NCI-H187 (cell line): ENCODE measurements at places on chromosomes 3 and 15.

DNA sequence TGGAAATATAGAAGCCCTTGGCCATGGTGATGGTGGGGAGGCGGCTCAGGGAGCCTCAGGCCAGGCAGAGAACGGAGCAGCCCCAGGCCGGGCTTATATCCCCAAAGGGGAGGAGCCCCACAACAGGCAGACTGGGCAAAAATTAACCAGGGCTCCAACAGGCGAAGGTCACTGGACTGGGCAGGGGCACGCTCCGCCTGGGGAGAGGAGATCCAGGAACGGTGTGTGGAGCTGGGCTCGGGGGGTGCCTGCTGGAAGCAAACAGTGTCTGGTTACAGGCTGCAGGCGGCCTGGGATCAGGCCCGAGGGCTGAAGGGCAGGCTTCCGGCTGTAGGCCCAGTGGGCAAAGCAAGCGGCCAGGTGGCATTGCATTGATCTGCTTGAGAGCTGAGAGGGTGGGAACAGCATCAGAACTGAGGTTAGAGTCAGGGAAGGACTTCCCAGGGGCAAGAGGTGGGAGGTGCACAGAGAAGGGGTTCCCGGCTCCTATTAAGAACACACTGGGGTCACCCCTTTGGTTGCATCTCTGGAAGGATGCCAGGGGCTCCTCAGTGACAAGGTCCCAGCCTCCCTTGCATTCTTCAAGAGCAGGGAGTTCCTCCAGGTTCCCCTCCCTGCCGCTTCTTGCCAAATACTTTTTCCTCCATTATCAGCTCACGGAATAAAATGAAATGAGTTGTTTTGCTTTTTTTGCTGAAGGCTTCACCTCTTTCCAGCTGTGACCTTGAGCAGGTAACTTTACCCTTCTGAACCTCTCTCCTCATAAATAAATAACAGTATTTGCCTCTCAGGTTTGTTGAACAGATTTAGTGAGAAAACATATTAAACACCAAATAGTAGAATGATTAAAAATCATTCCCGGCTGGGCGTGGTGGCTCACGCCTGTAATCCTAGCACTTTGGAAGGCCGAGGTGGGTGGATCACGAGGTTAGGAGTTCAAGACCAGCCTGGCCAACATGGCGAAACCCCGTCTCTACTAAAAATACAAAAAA, 7.8 kb downstream of the ANPEP start:
- no peak for DNase-seq

GRCh38 chr15:85942632-85943031, 137.0 kb upstream of the AGBL1 start:
- DNase-seq, result no peak

DNA sequence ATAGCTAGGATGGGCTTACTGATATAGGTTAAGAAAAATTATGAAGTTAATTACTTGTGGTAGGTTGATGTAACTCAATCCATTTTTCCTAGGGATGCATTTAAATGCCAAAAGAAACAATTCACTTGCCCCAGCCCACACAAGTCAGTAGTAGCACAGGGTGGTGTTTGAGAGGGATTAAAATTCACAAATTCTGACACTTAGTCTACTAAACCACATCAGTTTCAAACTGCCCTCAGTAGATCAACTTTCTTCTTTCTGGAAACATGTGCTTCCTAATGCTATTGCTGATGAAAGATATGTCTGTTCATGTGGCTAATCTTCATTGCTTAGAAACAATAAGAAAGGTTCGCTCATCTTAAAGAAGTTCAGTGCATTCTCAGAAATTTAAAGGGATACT, 160.6 kb downstream of the EPHA3 start:
- no peak for DNase-seq

DNA sequence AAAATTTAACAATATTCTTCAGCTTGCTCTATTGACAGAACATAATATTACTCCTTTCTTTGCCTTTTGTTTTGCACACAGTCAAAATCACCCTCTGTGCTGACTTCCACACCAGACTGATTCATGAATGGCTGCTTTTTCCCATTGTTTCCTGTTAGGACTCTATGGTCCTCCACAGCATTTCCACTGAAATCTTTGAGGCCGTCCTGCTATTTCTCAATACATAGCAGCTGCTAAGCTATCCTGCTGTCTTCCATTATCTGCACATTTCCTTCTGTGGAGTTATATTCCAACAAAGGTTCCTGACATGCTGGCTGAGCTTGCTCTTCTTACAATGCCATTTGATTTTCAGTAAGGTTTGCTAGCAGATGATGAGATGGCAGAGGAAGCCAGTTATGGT, 153.3 kb downstream of the EPHA3 start:
- no peak for DNase-seq

DNA sequence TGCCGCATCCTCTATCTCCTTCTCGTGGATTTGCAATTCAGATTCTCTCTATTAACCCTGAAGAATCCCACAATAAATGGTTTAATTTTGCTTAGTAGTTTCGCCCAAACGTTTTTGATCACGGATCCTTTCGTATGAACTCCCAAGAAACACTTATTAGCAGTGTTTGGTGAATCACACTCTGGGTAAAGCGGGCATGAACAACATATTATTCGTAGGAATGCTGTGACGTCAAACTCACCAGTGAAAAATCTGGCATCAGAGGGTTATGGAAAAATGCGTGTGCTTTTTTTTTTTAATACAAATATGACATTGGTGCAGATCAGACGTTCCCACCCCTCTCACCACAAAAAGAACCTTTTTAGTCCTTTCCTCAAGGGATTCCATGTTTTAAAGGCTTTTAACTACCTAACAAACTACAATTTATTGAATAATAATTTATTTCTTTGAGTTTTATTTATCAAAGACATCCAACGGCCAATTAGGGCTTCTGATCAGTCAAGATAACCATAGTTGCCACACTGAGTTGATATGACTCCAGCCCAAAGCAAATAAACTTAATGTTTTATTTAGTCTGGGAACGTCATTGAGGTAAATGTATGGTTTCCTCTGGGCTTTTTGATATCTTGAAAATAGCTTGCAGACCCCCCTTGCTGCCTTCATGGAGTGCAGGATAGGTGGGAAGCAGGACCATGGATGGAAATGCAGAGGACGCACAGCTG, 45.5 kb upstream of the CGNL1 start:
- no peak for DNase-seq

DNA sequence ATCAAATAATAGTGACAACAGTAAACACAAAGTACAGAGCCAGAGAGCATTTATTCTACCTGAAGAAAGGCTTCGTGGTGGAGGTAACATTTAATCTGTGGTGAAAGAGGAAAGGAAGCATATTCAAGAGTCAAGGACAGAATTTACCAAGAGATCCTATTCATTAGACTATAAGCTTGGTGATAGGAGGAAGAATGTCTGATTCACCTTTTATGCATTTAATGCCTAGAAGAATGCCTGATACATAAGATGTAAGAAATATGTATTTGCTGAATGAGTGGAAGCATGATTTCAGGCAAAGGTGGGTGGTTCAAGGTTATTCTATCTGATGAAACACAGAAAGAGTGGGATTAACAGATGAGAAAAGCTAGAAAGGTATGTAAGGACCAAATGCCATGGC, 119.8 kb downstream of the SERPINI1 start:
- no peak for DNase-seq

DNA sequence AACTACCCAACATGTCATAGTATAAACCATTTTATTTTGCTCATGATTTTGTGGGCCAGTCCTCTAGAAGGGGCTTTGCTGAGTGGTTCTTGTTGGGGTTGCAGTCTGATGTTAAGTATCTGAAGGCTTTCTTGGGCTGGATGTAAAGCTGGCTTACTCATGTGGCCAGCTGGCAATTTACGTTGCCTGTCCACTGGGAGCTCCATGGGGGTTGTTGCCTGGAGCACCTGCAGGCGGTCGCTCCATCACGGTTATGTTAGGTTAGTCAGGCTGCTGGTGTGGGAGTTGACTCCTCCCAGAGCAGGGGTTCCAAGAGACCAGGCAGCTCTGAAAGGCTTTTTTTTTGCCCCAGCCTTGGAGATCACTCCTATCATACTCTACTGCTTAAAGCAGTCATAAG, 98.1 kb downstream of the NR1D2 start:
- no peak for DNase-seq

GRCh38 chr3:184328516-184328915, 8.9 kb upstream of the FAM131A start:
- DNase-seq, result no peak
